ENCODE measurements at places on chromosomes 16 and 17.
A peak's percentile ranks its signal among the peaks of the same experiment; 100 is the strongest.

- no peak for DNase-seq
Measured at GRCh38 chr16:17333229-17333628, 137.5 kb downstream of the XYLT1 start.

GRCh38 chr16:15418206-15418605, 16.2 kb upstream of the BMERB1 start:
- no peak for DNase-seq

DNA sequence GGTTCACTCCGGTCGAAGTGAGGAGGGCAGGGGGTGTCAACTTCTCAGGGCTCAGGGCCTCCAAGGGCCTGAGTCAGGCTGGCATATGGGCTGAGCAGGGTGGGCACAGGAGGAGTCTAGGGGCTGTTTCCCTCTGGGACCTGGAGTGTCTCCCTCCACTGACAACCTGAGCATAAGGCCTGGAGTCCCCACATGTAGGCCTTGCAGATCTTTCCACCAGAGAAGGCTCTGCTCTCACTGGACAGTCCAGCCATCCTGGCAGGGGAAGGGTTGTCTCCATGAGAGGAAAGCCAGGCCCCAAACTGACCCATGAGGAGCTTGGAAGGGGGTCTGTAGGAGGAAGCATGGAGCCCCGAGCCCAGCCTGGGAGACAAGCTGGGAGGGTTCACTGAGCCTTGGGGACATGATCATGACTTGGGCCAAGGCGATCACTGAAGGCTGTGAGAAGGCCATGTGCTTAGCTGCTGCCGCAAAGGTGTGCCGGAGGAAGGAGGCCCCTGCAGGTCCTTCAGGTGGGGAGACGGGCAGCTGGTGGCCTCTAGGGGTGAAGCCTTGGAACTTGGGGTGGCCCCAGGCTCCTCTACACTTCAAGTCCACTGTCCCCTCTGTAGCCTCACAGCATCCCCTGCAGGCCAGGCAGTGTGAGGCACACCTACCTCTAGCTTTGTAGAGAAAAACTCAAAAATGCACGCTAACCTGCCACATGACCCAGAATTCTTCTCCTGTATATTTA, 9.9 kb downstream of the CMTM2 start:
- DNase-seq = no peak

GRCh38 chr17:80133626-80133970, 13.3 kb downstream of the EIF4A3 start:
- no peak for DNase-seq

DNA sequence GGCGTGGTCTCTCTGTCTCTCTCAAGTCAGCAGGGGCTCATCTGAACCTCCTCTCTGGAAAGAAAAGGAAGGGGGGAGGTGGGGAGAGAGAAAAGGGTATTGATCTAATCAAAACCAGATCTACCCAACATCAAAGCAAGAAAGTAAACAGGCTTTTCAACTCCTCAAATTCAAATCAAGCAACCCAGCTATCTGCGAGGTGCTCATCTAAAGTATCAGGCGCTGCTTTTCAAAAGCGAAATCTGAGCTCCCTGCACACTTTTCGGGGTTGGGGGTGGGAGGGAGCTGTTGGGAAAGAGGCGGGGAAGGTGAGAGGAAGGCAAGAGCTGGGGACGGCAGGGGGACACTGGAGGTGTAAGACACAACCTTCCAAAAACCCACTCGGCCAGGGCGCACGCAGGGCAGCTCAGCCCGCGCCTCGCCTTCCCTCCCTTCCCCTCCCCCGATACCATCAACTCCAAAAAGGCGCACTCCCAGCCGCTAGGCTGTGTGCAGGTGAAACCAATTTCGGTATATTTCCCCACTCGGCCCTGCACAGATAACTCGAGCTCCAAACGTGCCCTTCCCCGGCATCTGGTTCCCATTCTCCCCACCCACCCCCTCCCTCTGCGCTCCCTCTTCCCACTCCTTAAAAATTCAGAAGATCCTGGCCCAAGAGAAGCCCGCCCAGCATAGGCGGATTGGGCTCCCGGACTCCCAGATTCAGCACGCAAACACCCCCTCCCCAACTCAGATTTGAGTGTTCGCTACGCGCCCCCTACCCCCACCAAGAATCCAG, 2.6 kb downstream of the AXIN2 start:
- DNase-seq = no peak

- no peak for DNase-seq
Measured at GRCh38 chr16:28191364-28191960, 20.3 kb downstream of the XPO6 start.

DNA sequence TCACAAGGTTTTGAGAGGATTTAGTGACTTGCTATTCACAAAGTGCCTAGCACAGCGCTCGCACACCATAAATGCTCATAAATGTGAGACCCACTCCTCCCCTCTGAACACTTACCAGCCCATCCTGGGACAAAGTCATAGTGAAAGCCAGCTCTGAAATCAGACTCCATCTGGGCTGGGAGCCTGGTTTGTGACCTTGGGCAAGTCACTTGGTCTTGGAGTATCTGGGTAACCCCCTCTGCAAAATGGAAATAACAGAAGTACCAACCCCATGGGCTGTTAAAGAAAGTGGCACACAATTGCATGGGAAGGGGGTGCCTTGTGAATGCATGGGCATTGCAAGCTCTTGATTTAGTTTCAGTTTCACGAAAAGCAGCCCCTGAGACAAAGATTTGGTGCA, 104.7 kb upstream of the CDH5 start:
- DNase-seq = peak; percentile 29

- no peak for DNase-seq
Measured at GRCh38 chr17:13837417-13837816, 231.9 kb upstream of the COX10 start.

DNA sequence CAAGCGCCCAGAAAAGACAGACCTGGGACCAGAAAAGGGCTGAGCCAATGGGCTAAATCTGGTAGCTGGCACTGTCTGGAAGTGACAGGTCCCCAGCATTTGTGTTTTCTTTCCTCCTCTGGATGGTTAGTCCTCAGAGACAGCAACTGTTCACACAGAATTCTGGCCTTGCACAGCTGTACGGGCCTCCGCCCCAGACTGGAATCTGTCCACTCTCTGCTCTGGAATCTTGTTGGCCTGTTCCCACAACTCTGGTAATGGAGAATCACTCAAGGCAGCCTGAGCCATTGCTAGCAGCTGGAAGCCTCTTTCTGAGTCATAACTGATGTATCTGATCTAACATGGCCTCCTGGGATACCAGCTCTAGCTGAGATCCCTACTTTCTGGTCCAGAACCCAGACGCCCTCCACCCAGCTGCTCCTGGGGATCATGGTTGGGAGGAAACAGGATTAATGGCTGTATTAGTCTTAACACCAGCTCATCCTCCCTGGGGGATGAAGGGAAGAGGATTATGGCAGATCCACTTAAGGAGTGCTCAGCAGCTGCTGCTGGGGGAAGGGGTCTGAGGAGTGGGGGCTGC, 9.1 kb downstream of the ZNF668 start:
- no peak for DNase-seq

GRCh38 chr16:86383488-86384262, 126.7 kb upstream of the FOXF1 start:
- DNase-seq = no peak

GRCh38 chr16:5046914-5047313, 13.2 kb upstream of the NAGPA start:
- DNase-seq = no peak

DNA sequence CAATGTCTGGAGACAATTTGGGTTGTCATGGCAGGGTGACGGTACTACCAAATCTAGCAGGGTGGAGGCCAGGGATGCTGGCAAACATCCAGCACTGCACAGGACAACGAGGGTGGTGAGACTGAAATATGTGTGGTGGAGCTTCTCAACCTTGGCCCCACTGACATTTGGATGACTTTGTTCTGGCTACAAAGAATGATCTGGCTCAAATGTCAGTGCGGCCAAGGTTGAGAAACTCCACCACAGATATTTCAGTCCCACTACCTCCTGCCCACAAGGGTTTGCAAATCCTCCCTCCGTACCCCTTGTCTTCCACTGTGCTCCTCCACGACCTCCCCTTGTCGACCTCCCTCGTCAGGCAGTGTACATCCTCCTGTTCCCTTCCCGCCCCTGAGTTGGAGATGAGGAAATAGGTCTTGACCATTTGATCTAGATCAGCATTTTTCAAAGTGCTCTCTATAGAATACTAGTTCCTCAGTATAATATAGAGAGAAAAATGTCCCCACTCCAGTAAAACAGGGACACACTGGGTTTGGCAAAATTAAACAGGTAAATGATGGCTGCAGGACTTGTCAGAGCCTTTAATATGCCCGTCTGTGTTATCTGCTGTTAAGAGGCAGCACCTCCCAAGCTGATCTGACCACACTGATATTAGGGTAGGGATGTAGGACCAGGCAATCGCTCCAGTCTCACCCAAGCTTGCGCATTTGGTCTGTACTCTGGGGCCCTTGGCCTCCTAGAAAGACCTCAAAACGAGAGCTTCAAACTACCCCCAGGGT, 6.8 kb downstream of the OSGIN1 start:
- DNase-seq = no peak

GRCh38 chr16:2422123-2422867, 7.0 kb upstream of the CCNF start:
- DNase-seq = no peak

DNA sequence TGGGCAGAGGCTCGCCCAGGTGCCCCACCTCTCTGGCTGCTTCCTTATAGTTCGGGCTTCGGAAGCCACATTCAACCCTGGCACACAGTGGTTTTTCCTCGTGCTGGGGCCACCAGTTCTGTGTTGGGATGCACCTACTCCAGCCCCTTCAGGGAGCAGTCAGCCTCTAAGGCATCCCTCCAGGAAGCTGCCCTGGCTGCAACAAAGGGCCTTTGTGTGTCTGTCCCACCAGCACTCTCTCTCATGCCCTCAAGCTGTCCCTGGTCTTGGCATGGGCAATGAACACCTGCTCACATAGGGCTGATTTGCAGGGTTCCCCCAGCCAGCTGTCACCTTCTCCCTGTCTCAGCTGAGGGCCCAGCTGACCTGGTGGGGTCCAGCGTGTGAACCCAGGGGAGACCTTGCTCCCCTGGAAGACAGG, 754 bp upstream of the NOXO1 start:
- DNase-seq = no peak

- DNase-seq = no peak
Measured at GRCh38 chr16:1338119-1338730, 4.8 kb downstream of the BAIAP3 start.

DNA sequence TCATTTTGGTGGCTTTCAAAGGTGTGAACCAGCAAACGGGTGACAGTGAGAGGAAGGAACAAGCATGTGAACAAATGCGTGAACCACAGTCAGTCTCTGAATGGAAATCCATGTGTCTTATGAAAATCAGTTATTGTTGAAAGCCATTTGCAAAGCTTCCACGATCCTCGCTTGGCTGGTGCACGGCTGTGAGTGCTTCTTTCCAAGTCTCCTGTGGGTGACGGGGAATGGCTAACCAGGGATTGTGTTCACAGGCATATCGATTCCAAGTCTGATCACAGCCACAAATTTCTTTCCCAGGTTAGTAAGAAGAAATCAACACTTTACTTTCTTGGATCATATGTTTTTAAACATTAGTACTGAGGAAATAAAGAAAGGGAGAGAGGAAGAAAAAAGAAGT, 556.9 kb upstream of the RBFOX1 start:
- DNase-seq = no peak

- DNase-seq = no peak
Measured at GRCh38 chr17:9238340-9239245, 217.3 kb downstream of the NTN1 start.

DNA sequence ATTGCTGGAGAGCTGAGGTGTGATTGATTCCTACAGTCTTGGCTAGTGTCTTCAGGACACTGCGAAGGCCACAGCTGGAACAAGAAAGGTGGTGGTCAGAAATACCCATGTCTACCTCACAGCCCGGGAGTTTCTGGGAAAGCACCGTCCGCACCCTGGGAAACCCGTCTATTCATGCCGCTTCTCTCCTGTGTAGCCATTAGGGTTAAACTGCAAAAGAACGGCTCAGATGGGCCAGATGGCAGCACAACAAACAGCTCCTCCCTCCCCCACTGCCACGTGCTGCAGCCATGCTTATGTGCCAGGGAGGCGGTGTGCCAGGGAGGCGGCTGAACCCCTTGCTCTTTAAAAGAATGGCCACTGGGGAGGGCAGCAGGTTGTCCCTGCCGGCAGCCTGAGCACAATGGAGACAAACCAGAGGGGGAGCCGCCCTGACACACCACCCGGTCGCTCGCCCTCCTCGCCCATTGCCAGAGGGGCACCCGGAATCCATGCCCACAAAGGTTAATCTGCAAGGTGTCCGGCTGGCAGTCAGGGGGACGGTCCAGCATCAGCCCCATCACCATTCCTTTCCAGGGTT, 65.2 kb downstream of the CYTH1 start:
- DNase-seq = no peak

DNA sequence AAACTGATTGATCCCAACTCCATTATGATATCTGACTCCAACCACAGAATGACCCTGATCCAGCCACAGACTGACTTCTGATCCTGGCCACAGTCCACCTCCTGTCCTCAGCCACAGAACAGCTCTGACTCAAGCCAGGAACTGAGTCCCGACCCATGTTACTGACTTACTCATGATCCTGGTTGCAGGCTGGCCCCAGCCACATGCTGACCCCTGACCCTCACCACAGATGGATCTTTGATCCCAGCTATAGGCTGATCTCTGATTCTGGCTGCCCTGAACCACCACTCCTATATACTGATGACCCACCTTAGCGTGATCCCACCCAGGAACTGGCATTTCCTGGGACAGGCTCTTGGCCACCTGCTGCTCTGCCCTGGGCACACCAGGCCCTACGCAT, 32.2 kb upstream of the IL21R start:
- no peak for DNase-seq

- DNase-seq = no peak
Measured at GRCh38 chr17:48054238-48055185, 6.4 kb downstream of the NFE2L1 start.

DNA sequence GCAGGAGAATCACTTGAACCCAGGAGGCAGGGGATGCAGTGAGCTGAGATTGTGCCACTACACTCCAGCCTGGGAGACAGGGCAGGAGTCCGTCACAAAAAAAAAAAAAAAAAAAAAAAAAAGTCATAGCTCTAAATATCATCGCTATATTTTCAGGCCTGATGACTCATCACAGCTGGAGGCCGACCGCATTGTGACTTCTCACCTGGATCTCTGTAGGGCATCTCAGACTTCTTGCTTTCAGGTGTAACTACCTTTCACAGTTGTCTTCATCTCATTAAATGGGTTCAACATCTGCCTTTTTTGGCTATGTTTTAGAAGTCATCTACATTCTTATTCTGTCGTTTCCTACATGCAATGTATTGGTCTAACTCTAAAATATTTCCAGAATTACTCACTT, 353.1 kb upstream of the MON1B start:
- DNase-seq = no peak

- DNase-seq = no peak
Measured at GRCh38 chr17:3415610-3416009, 4.4 kb downstream of the OR3A3 start.

GRCh38 chr16:31427441-31428278, 500 bp downstream of the COX6A2 start:
- DNase-seq = no peak

DNA sequence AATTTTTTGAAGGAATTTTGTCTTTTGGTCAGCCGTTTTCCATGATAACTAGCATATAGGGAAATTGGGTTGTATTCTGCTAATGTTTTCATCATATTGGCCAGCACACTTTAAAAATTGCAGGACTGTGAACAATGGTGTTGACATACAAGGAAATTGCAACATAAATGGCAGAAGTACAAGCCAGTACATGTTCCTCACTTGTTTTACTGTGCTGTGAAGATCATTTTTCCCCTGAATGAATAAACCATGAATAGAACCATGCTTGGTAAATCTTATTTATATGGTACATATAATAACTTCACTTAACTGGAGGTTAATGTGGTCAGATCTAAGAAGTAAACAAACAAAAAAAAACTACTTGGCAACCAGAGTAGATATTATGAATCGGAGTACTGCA, 22.8 kb downstream of the OMG start:
- DNase-seq = no peak

Measured in vagina (tissue), 2 donors.